H1 (cell line): ENCODE measurements at places on chromosomes 3 and 15. TPM values are rescaled to one million over a fixed set of nuclear protein-coding genes. Genes with fewer than 3 reads are reported as not detected.

DNA sequence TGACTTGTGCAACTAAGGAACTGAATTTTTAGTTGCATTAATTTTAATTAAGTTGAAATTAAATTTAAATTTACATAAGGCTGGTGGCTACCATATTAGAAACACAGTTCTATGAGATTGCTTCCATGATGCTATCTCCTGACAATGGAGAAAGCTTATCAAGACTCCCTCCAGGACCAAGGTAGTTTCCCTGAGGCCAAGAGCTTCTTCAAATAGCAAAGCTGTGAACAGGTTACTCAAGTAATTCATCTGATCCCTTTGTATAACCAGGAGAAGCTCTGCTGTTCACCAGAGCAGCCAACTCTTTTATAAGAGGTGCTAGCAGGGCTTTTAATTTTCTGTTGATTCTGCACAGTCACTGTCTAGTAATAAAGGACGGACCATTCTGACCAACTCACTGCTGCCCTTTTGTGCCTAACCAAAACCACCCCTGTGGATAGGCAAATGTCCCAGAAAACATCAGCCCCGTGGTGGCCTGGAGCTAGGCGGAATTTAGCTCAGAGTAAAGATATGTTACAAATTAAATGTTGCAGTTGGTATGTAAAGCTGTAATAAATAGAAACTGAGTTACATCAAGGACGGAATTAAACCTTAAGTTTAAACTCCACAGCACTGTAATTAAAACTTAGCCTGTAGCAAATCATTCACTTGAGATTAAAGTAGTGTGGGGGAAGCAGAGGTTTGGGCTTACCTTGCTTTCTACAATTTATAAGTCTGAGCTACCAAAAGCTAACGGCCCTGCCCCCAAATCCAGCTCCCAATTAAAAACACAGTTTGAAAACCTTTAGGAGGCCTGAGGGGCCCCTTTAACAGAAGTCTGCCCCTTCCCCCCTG is 55.6 kb upstream of the LRTM1 start:
- H3K27me3 ChIP-seq, result no peaks in the 10 kb centered on the region
- no peak for DNase-seq
- H3K27ac ChIP-seq, result no peak overlapping the region
- H3K4me3 ChIP-seq, result no peak overlapping the region
- H3K4me1 ChIP-seq, result no peaks in the 10 kb centered on the region; the same call in 1 of the 2 replicates

GRCh38 chr15:79562403-79562815 is 130.3 kb downstream of the MINAR1 start:
- H3K36me3 ChIP-seq, result no peaks in the 10 kb centered on the region
- no peaks in the 10 kb centered on the region for H3K27me3 ChIP-seq
- H3K27ac ChIP-seq, result no peak overlapping the region
- no peak overlapping the region for H3K4me3 ChIP-seq

DNA sequence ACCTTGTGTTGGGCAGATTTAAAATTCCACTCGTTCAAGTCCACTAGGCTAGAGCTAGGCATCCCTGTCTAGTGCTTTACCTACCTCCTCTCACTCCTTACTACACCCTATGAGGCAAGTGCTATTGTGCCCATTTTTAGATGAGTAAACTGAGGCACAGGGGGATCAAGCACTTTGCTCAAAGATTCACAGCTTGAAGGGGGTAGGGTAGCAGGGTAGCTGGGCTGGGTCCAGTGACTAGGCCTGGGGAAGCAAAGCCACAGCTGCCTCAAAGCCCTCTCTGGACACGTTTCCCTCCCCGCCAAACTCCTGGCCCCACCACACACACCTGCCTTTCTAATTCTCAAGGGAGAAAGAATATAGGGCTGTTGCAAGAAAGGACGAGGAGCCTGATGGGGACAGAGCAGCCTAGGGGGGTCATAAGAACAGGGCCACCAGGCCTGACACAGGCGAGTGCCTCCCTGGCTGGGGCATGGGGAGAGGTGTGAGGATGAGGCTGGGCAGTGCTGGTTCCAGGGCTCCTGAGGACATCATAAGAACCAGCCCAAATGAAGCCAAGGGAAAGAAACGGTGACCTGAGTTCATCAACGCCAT is 34.8 kb upstream of the SFMBT1 start:
- no peaks in the 10 kb centered on the region for H3K36me3 ChIP-seq
- no peak overlapping the region for H3K4me3 ChIP-seq
- no peaks in the 10 kb centered on the region for H3K4me1 ChIP-seq
- no peaks in the 10 kb centered on the region for H3K27me3 ChIP-seq
- H3K27ac ChIP-seq, result no peak overlapping the region
- no peak for DNase-seq

GRCh38 chr3:175896655-175897054 is 1037.5 kb downstream of the NAALADL2 start:
- H3K36me3 ChIP-seq, result no peaks in the 10 kb centered on the region
- H3K4me3 ChIP-seq, result no peak overlapping the region
- no peaks in the 10 kb centered on the region for H3K4me1 ChIP-seq
- H3K27me3 ChIP-seq, result no peaks in the 10 kb centered on the region
- H3K27ac ChIP-seq, result no peak overlapping the region

The C2CD4B gene
- 0.40 and 0.73 TPM in 2 replicates for total RNA-seq

The CPB1 gene
- total RNA-seq, result not detected in 2 replicates

- peaks cover under 1% of the 10 kb centered on the region; the same call in 1 of the 2 replicates for H3K4me1 ChIP-seq
- no peaks in the 10 kb centered on the region for H3K27me3 ChIP-seq
- H3K36me3 ChIP-seq, result no peaks in the 10 kb centered on the region
Observed at GRCh38 chr3:133799794-133800585, 5.6 kb upstream of the SRPRB start.

The KCNMB2 gene
- not detected in 2 replicates for total RNA-seq
